Stimulated activated CD4-positive, alpha-beta T cell treated with anti-CD3 and anti-CD28 coated beads, Interleukin-4, amount 100 ng/mL, for 4 hours (primary cell): ENCODE measurements at places on chromosomes 11 and 22.

GRCh38 chr11:57277845-57278720 is 41.0 kb upstream of the APLNR start:
- no peak for DNase-seq

DNA sequence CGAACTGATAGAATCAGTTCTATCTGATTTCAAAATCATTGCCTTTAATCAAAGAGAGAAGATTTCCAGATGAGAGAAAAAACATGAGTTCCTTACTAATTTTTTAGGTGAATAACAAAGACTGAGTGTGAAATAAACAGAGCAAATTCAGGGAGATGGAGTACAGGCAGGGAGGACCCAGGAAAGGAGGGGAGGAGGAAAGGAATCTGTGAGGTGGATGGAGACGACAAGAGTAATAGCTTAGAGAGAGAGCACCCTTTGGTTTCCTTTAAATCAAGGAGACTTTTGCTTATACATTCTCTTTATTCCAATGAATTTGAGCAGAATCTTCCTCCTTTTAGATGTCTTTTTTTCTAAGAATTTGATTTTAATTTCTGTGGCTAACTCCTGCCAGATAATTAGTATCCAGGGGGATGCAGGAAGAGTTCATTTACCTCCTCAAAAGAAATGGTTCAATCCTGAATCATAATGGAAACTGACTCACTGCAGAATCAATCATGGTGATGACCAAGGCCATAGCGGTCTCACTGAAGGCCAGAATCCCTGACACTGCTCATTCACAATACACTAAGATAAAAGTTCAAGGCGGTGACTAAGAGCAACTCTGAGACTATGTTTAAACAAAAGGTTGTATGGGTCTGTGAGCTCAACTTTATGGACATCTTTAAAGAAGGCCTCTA is 234.0 kb upstream of the ZC3H12C start:
- no peak for DNase-seq

GRCh38 chr22:19756288-19757128 is 4.1 kb upstream of the TBX1 start:
- peak; percentile 66 for DNase-seq

GRCh38 chr22:18095101-18095805 is 15.4 kb upstream of the TUBA8 start:
- DNase-seq = no peak

DNA sequence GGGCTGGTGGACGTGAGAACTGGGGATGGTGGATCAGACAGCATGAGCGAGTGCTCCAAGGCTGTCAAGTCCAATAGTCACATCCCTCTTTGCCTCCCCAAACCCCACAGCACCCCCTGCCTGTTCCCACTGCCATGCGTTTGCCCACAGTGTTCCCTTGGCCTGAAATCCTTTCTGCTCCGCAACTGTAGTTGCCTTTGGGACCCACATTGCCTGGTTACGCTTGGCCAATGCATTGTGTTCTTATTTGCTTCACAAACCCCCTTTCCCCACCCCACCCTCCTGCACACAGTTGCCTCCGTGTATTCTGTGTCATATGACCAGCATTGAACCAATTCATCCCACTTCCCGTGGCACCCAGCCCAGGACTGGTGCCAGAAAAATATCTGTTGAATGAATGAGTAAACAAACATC is 2.1 kb upstream of the KIAA0930 start:
- DNase-seq = no peak

DNA sequence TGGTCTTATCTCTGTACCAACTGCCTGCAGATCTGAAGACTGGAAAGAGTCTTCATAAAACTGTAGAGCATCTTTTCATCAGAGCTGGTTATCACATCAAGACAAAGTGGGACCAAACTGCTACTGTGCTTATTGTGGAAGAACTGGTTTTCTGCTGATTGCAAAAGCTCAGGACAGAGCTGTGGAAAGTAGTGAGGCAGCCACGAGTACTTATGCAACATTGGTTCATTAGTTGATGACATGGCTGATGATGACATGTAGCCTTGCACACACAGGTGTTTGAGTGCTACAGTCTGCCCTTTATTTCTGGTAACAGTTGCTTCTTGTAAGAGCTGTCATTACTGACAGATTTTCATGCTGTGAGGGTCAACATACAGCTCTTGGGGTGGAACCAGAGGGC is 185.4 kb upstream of the GUCY1A2 start:
- no peak for DNase-seq

DNA sequence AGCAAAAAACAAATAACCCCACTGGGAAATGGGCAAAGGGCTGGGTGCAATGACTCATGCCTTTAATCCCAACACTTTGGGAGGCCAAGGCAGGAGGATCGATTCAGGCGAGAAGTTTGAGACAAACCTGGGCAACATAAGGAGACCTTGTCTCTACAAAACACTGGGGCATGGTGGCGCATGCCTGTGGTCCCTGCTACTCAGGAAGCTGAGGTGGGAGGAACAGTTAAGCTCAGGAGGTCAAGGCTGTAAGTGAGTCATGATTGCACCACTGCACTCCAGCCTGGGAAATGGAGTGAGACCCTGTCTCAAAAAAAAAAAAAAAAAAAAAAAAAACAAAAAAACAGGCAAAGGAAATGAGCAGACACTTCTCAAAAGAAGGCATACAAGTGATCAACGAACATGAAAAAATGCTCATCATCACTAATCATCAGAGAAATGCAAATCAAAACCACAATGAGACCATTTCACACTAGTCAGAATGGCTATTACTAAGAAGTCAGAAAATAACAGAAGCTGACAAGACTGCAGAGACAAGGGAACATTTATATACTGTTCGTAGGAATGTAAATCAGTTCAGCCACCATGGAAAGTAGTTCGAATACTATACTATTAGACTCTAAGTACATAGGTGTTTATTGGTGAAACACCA is 48.2 kb upstream of the SMCO4 start:
- no peak for DNase-seq

GRCh38 chr11:93542811-93543229 is 371 bp downstream of the SMCO4 start:
- no peak for DNase-seq

DNA sequence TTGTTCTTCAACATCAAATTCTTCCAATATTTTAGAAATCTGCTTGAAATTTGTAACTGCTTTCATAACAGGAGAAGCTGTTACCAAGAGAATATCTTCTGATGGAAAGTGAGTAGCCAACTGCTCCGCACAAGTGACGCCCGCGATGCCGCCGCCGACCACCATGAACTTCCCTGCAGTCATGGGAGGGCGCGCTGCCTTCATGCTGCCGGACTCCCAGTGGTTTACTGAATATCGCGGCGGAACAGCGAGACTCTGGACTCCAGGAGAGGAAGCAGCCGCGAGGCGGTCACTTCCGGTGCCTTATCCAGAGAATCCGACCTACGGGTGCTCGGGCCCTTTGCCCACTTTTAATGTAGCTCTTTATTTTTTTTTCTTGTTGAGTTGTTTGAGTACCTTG is 190.6 kb downstream of the GUCY1A2 start:
- no peak for DNase-seq

DNA sequence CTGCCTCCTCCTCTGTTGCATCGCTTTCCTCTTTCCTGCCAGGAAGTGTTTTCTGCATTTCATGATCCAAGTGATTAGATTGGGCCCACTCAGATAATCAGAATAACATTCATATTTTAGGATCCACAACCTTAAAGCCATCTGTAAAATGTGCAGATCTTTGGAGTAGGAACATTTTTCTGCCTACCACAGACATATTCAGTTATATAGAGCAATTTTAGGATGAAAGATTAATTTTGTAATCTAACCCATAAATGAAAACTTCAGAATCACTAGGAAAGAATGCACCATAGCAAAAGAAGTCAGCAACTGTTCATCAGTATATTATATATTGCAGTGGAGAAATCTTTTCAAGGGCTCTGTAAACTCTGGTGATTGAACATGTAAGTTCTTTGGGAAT is 659.9 kb upstream of the LUZP2 start:
- DNase-seq = no peak

DNA sequence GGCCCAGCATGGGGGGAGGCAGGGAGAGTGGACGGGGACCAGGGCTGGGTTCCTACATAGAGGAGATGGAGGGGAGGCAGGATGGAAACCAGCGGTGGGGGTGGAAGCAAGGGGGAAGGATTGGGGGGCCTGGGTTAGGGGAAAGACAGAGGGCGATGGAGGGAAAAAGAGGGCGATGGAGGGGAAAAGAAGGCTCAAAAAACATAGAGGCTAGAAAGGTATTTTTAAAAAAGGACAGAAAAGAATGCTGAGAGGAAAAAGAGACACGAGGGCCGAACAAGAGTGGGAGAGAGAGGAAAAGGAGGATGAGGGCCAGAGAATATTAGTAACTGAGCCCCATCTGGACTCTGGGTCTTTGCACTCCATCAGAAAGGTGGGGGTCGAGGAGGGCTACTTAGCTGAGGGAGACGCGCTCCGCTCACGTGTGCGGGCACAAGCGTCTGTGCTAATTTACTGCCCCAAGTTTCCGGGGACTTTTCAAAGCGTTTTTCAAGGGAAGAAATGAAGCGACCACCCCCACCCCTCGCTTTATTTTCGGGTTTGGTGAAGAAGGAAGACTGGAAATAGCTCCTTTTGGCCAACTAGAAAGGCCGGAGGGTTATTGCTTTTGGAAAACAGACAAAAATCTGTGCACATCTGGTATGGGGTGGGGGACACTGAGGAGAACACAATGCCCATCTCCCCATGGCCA is 14.5 kb downstream of the PAX6 start:
- DNase-seq = no peak

GRCh38 chr22:19766511-19767426 is 6.2 kb downstream of the TBX1 start:
- DNase-seq = peak; percentile 38

DNA sequence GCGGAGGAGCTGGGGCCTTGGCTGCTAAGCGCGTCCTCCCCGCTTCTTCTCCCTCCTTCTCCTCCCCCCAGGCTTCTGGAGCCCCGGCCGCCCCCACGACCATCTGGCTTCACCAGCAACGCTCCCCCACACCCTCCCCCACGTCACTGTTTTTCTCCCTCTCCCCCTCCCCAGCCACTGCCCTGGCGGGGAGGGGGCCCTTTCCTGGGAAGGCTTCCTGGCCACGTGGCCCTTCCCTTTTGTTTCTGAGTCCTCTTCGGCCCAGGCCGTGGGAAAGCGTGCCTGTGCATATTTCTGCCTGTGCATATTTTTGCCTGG is 27.7 kb downstream of the RTN4R start:
- DNase-seq = no peak

GRCh38 chr11:118148856-118149255 is 3.8 kb downstream of the SCN4B start:
- no peak for DNase-seq

GRCh38 chr22:42808521-42808920 is 48.6 kb downstream of the ARFGAP3 start:
- DNase-seq = no peak

- DNase-seq = no peak
Observed at GRCh38 chr22:44361391-44362126, 48.8 kb upstream of the SHISAL1 start.
